ENCODE measurements at places on chromosomes 2 and 18.

DNA sequence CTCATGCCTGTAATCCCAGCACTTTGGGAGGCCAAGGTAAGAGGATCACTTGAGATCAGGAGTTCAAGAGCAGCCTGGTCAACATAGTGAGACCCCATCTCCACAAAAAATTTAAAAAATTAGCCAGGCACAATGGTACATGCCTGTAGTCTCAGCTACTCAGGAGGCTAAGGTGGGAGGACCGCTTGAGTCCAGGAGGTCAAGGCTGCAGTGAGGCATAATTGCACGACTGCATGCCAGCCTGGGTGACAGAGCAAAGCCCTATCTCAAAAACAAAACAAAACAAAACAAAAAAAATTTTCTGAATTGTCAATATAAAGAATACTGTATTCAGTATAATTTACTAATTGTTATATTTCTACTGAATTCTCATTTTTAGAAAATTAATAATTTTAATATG is 20.9 kb upstream of the NEDD4L start:
- DNase-seq: no peak

DNA sequence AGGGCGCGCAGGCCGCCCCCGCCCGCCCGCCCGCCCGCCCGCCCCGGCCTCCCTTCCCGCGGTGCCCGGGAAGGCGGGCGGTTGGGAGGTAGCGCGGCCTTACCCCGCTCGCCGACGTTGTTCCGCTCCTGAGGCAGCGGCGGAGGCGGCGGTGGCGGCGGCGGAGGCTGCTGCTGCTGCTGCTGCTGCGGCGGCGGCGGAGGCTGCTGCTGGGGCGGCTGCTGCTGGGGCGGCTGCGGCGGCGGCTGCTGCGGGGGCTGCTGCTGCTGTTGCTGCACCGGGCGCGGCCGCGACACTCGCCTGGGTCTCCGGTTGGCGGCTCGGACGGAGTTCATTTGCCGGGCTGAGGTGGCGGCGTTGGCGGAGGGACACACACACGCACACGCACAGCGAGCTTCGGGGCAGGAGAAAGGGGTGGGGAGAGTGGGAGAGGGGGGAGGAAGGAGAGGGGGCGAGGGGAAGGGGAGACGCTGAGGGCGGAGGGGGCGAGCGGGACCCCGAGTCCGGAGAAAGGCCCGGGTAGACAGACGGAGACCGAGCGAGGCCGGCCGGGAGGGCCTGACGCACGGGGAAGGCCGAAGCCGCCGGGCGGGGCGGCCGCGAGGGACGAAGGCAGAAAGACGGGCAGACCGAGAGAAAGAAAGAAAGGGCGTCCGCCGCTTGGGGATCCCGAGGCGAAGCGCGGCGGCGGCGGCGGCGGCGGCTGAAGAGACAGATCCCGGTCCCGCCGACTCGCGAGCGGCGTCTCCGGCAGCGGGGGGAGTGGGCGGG is 727 bp downstream of the FBXO11 start:
- no peak for DNase-seq

DNA sequence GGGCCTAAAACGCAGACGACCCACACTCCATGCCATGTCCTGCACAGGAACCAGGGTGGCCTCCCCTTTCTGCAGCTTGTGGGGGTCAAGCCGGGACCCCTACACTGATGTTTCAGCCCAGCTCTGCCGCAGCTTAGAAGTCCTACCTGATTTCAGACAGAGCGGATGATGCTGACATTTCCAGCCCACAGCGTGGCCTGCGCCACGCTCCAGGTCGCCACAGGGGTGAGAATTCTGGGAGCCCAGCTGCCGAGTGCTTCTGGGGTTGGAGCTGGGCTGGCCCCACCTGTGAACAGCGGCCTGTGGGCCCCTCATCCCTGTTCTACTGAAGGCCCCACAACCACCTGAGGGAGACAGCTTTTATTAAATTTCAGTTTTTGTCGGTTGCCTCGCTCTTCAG is 77.2 kb downstream of the NFATC1 start:
- DNase-seq: no peak

DNA sequence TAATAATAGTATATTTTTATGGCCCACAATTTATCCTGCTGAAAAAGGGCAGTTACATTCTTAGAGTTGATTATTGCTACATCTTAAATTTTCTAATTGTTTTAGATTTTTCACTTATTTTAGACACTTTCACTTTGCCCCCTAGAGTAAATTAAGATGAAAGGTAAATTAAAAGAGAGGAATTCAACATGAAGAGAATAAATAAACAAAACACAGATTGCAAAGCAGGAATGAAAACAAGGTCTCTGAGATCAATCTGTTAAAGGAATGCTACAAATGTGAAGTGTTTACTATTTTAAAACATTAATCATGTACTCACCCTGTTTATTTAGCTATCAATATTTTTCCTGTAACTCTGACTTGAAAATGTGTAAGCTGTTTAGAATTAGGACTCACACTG is 113.5 kb upstream of the ETAA1 start:
- DNase-seq: no peak

DNA sequence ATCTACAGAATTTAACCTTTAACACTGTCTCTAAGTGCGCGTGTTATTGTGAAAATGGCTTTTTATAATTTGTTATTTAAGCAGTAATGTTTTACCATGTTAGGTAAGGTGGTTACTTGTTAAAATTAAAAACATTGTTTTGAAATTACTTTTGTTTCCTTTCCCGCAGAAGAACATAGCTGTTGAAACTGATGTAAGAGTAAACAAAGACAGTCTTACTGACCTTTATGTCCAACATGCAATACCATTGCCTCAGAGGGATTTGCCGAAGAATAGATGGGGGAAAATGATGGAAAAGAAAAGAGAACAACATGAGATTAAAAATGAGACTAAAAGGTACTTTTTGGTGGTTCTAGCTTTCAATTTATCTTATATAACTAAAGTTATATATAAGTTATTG is 2.1 kb downstream of the C2orf49 start:
- DNase-seq: no peak

DNA sequence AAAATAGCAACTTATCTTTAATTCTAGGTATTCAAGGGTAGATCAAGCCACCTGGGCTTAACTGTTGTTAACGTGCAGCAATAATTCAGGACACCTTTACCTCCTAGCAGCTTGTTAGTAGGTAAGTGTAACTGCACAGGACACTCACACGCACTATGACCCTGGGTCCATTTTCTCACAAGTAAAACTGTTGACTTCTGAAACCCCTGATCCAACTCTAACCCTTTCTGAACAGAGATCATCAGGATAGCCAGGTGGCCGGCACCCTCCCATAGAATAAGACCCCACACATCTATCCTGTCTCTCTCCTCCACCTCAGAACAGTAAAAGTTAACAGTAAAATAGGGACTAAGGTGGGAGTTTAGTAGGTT is 610 bp downstream of the SPC25 start:
- DNase-seq: no peak

DNA sequence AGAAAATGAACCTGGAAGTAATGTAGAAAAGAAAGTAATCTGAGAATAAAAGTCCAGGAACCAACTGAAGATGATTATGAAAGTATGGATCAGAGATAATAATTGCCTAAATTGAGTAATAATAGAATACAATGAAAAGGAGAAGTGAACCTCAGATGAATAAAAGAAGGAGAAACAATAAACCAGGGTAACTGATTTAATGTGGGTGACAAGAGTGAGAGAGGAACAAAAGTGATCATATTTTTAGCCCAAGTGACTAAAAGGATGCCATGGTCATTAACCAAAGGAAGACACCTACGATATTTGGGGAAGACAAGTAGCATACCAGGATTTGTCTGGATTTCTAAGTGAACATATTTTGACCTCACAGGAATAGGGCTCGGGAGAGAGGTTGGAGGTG is 600.6 kb downstream of the RNF144A start:
- DNase-seq: no peak

DNA sequence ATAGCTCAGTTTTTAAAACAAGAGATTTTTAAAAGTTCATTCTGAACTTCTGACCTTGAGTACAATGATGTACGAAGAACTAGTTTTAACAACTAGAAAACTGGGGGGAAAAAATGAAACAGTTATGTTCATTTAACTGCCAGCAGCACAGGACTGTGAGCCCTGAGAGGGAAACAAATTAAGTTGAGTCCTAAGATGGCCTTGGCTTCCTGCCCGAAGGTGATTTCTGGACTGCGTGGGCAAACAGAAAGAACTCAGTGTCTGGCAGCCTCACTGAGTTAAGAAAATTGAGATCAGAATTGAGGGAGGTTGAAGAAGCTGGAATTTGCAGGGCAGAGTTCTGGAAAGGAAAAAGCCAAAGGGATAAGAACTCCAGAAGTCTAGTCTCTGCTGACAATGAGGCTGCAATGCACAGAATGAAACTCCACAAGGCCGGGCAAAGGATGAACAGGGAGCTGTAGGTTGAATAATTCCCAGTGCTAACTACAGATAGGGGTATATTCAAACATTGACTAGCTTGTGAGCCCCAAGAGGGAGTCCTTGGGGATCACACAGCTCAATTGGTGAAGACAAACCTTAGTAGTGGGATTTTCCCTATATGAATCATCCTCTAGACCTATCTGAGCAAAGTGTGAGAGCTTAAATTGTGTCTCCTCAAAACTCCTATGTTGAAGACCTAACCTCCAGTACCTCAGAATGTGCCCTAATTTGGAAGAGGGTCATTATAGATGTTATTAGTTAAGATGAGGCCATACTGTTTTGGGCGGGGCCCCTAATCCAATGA is 13.1 kb upstream of the CRACDL start:
- no peak for DNase-seq

- DNase-seq: no peak
These were observed 626.2 kb upstream of the SETBP1 start for GRCh38 chr18:44054514-44054913.

DNA sequence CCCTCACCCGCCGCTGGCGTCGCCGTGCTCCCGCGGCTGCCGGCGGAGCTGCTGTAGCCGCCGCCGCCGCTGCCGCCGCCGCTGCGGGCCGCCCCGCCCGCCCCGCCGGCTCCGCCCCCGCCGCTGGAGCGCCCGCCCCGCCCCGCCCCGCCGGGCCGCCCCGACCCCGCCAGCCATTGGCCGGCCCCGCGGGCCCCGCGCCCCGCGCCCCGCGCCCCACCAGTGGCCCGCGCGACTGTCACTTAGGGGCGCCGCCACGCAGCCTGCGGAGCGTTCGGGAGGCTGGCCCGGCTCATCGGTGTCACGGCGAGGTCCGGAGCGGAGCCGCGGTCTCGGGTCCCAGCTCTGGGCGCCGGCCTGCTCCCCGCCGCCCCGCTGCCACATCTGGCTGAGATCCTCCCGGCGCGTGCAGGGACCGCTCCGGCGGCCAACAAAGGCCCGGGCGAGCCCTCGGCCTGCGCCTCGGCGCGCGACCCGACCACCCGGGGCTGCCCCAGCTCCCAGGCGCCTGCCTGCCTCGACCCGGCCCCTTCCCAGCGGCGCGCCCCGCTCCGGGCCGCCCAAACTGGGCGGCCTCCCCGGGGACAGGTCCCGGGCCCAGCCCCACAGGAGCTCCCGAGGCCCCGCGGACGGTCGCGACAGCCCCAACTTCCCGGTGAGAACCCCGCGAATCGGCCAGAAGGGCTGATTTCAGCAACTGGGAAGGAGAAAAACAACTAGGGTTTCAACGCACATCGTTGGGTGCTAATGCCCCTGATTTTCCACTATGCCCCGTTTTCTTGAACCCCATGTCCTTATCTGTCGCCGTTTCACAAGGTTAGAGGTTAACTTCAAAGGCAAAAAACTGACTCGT is at the start of gene MGAT4A:
MGAT4A (minus strand) TSS at position 92 of the 853 bp plus-strand sequence. CDS start 4,800 bp downstream, outside the sequence.
- DNase-seq: no peak

DNA sequence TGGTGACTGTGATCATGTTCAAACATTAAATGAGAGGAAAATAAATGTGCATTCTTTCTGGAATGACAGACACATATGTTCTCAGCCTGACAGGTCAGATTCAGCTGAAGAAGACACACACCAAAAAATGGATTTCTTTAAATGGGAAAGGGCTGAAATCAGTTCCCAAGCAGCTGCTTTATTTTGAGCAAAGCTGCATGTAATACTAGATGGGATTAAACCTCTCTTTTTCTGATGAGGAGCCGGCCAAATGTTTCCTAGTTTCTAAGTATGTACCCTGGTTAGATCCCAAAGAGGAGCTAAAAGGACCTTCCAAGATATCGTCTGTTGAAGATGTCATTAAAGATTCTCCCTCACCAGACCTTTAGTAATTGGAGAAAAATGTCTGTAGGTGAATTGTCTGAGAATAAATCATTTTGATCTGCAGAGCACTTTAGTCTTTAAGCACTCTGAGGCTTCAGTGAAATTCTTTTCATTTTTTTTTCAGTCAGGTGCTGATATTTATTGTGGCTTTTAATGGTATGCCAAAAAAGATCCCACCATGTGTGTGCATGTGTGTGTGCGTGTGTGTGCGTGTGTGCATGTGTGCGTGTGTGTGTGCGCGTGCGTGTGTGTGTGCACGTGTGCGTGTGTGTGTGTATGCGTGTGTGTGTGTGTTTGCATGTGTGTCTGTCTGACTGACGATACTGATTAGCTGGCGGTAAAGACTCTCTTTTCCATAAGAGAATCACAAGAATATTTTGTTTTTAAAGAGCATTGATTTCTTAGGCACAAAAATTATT is 175.8 kb downstream of the IRS1 start:
- no peak for DNase-seq

GRCh38 chr2:105873721-105874120 is 129.0 kb downstream of the NCK2 start:
- DNase-seq: no peak

DNA sequence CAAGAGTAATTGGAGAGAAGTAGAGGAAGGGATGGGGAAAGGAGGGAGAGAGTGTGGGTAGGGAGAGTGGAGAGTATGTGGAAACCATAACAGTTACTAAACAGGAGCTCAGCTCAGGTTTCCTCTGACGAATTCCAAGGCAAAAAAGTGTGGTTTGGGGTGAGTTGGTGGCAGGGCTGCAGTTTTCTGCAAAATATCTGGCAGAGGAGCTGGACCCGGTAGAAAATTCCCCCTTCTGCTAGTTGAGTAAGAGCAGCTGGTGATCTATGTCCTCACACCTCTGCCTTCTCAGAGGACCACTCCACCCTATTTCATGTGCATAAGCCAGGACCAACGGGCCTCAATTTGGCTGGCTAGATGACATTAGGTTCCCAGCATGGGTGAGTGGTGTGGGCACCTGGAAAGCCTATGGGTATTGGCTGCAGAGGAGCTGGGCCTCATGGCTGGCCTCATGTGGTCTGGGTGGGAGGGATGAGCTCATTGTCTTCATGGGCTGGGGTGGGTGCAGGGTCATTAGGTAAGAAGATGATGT is 13.2 kb downstream of the NRP2 start:
- no peak for DNase-seq

GRCh38 chr2:105403241-105403782 is 4.5 kb upstream of the FHL2 start:
- no peak for DNase-seq

DNA sequence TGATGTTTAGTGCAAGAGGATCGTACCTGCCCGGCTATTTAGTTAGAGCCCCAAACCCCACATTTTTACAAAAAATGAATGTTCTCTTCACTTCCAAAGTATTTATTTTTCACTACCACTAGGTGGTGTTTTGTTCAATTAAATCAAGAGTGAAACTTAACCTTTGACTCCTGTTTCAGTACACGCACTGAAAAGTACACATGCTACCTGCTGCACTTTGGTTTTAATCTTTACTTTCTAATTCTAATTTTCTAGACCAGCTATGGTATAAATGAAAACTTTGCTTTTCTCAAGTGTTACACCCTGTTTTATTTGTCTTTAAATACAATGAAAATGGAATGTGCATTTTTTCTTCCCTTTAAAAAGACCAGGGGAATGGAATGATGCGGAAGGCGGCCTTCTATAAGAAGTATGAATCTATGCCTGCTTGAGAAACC is 31.4 kb upstream of the CHN1 start:
- DNase-seq: peak; percentile 16
